Prostate gland (tissue), 2 donors: ENCODE measurements at places on chromosomes 4 and X. TPM values are rescaled to one million over a fixed set of nuclear protein-coding genes. Genes with fewer than 3 reads are reported as not detected.

CSAG2 gene
- not detected for total RNA-seq

TIGD4 gene
- 0.64 TPM for total RNA-seq

HEPH gene
- 6.9 TPM for total RNA-seq

PIR gene
- total RNA-seq: 20.1 TPM

PPEF2 gene
- not detected for total RNA-seq

CACNA1F gene
- total RNA-seq: not detected

KIF4A gene
- 1.3 TPM for total RNA-seq

ADH1C gene
- 14.5 TPM for total RNA-seq

CD40LG gene
- not detected for total RNA-seq
